Common myeloid progenitor, CD34-positive (primary cell): ENCODE measurements at places on chromosomes 13 and 19.

DNA sequence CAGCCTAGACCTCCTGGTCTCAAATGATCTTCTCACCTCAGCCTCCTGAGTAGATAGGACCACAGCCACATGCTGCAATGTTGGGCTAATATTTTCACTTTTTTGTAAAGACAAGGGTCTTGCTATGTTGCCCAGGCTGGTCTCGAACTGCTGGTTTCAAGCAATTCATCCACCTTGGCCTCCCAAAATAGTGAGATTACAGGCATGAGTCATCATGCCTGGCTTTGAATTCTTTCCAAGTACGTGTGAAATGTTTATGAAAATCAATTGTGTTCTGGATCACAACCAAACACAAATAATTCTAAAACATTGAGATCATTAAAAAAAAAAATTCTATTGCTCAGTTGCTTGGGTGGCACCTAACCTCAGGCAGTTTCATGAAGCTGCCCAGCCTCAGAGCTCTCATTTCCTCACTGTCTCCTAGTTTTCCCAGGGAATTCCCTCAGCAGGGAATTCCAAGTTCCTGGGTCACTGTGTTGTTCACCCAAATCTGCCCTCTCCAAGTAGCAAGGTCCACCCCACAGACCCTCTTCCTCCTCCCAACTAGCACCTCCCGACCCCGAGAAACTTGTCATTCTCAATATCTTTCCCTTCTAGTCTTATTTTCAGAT is 44.8 kb downstream of the ING1 start:
- no peak for DNase-seq

GRCh38 chr19:1455336-1456120 is 5.6 kb downstream of the APC2 start:
- peak; percentile 74 for DNase-seq

GRCh38 chr13:20891034-20891433 is 11.5 kb downstream of the XPO4 start:
- DNase-seq, result peak; percentile 9

DNA sequence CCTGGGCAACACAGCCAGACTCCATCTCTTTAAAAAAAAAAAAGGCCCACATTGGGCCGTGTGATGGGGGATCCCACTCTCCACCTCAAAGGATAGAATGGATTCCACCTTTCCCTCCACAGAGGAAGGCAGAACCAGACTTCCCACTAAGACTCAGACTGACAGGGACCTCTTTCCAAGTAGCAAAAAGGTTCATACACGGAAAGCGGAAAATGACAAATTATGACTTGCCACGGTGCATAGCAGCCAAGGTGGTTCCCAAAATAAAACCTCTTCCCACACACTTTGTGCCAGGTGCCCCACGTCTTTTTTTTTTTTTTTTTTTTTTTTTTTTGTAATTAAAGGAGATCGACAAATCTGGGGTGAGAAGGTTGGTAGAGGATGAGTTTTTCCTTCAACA is 14.4 kb upstream of the TTYH1 start:
- DNase-seq, result no peak

- DNase-seq, result no peak
These were observed 1229.0 kb downstream of the PCDH9 start for GRCh38 chr13:66001140-66001539.

DNA sequence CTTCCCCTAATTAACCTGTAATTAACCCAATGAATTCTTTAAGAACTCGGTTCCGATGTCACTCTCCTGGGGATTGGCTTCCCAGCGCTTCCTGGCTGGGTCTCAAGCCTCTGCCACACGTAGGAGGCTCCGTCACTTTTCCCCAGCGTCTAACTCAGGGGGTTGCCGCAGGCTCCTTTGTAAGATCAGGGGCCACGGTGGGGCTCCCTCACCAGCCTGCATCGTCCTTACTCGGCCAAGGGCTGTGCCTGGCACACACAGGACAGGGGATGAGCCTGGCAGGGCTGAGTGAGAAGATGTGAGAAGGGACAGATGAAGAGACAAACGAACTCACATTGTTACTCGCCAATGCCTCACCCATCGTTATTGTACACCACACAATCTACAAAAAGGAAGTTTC is 20.9 kb upstream of the ATP11A start:
- DNase-seq, result no peak

- DNase-seq, result no peak
These were observed 7.3 kb downstream of the PTBP1 start for GRCh38 chr19:804419-805165.

- no peak for DNase-seq
These were observed 43.9 kb downstream of the N4BP2L1 start for GRCh38 chr13:32383836-32384618.

GRCh38 chr13:65768545-65768944 is 1461.6 kb downstream of the PCDH9 start:
- no peak for DNase-seq

DNA sequence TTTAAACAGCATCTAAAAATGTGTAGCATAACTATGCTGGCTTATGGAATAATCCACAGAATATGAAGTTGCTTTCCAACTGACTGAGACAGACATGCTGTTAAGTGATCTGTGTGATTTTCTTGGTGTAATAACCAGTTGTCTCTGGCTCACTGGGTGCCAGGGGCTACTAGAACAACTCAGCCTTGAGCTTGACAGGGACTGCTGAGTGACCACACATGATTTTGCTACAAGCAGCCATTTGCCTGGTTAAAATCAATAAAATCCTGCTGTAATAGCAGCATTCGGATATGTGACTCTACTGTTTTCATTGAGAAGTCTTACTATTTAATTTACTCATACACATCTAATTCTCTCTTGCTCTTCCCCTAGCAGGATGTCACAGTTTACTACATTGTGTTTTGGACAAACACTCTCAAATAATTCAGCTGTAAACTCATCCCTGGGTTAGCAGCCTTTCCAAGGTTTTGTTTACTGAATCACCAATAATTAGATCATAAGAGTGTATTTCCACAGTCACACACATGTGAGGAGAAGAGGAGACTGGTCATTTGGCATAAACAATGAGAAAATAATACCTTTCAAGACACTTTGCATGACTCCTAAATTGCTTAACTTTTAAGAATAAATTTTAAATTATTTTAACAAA is 426.2 kb downstream of the PCDH9 start:
- no peak for DNase-seq

DNA sequence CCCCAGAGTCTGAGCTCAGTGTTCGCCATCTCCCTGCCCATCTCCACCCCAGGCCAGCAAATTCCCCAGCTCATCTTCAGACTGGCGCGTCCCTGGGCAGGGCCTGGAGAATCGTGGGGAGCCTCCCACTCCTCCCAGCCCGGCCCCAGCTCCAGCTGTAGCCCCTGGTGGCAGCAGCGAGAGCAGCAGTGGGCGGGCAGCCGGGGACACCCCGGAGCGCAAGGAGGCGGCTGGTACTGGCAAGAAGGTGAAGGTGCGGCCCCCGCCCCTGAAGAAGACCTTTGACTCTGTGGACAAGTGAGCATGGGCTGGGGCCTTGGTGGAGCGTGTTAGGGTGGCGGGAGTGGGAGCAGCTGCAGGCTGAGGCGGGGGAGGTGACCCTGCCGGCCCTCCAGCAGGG is 8.4 kb upstream of the PRR19 start:
- no peak for DNase-seq

DNA sequence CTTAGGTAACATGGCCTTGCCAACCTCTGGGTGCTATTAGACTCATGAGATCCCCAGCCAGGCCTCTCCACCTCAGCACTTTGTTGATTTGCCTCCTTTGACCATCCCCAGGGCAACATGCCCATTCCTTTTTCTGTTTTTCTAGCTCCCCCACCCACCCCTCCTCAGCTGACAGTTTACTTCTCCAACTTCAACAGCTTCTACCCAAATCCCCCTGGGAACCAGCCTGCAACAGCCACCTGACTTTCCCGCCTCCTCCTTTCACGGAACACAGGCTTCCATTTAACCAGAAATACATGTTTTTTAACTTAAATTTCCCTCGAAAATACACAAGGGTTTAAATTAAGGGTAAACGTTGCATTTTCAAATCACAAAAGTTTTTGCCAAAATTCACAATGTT is 117.3 kb downstream of the DLEU7 start:
- DNase-seq, result peak; percentile 10

DNA sequence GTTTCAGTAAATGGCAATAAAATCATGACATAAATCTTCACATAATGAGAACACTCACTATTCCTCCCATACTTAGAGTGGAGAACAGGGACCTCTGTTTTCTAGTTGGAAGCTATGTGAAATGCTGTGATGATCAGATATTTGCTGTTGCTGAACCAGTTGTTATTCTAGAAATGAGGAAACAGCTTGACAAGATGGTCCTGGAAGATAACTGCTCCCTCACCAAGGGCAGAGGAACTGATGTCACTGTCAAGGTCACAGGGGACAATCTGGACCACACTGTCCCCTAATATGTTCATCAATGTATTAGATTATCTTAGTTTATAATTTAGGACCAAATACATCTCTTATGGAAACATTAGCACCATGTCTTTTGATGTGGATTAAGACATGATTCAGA is 1173.3 kb downstream of the PCDH17 start:
- DNase-seq, result peak; percentile 94

GRCh38 chr13:32911506-32911905 is 104.7 kb upstream of the KL start:
- DNase-seq, result peak; percentile 53

- DNase-seq, result no peak
These were observed 121.6 kb upstream of the SPATA13 start for GRCh38 chr13:24038841-24039330.

DNA sequence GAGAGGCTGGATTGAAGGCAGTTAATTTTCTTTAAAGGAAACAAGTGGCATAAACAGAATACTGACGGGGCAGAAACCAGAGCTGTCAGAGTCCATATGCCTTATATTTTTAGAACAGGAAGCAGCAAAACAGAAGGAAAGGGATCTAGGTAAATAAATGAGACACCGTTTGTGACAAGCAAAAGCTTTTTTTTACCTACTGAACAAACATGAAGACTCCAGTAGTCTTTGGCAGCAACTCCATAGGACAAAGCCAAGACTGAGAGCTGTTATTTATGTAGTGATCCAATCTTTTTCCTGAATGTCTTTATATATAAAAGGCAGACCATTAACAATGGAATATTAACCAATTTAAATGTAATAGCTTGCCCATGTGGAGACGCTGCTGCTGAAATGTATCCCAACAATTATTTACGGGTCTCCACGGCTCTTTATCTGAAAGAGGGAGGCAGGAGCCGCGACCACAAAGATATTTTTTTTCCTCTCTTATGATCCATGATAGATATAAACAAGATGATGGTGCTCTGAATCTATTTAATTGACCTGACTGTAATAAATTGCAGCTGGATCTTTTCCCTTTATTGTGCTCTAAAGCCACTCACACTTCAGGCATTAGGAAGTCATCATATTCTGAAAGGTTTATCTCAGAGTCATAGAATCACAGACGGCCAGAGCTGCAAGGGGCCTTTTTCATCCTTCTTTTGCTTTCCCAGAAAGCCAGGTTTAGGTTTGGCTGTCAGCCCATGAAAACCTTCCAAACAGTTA is 687.8 kb downstream of the EFNB2 start:
- no peak for DNase-seq

- peak; percentile 38 for DNase-seq
These were observed 15.4 kb downstream of the TMEM255B start for GRCh38 chr13:113774177-113775107.

DNA sequence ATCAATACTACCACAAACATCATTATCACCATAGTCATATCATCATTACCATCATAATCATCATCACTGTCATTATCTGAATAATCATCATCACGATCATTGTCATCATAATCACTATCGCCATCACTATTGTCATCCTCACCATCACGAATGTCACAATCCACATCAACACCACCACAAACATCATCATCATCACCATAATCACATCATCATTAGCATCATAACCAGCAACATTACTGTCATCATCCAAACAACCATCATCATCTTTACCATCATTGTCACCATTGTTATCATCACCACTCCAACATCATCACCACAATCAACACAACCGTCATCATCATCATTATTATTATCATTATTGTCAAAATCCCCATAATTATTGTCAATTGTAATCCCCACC is 61.2 kb downstream of the MBD3L1 start:
- no peak for DNase-seq

DNA sequence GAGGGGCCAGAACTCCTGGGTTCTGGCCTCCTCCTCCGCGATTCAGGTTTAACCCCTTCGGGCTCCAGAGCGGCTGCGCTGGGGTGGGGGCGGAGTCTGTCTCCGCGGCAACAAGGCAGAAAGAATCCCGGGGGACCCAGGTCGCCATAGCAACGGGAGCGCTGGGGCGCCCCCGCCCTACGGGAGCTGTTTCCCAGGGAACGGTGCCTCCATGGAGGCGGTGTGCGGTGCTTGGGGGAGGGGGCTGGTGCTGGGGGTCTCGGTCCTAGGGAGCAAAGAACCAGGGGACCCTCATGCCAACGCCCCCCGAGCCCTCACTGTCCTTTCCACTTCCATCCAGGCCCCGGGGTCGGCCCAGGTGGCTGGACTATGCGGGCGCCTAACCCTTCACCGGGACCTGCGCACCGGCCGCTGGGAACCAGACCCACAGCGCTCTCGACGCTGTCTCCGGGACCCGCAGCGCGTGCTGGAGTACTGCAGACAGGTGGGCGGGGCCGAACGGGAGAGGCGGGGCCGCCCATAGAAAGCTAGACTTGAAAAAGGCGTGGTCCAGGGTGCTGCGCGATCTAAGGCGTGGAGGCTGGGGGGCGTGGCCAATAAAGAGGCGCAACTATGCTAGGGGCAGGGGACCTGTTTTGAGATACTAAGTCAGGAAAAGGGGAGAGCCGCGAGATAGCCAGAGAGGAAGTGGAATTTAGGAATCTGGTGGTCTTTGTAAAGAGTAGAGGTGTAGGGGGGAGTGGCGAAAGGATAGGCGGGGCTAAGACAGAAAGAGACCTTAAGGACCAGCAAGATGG is 1.2 kb downstream of the APLP1 start:
- DNase-seq, result peak; percentile 86

GRCh38 chr19:23241419-23241818 is 8.8 kb downstream of the ZNF724 start:
- DNase-seq, result peak; percentile 9

DNA sequence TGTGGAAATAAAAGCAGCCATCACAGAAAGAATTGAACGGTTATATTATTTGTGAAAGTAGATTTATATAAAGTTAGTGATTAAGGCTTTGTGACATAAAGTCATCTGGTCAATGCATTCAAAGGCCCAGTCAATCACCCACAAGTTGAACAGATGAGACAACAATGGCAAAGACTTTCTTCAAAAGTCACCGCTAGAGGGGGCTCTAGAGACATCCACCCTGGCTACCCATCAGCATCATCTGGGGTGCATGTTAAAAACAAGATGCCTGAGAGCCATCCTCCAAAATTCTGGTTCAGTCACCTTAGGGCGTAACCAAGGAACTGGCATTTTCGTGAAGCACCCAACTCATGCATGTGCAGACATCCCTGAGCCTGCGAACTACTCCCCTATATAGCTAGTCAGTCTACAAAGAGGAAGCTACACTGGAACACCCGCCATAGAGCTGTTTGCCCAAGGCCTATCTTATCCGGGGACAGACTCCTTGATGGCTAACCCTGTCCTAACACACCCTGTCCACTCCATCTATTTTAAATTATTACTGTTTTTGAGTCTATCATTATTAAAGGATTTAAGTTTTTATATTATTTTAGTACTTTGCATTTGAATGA is 970.5 kb downstream of the UQCRFS1 start:
- DNase-seq, result peak; percentile 58
